NCI-H446 (cell line): ENCODE measurements at places on chromosomes 13 and 19.

GRCh38 chr19:3914199-3914598, 18.7 kb upstream of the NMRK2 start:
- no peak for DNase-seq

GRCh38 chr13:89496478-89496877, 1825.3 kb downstream of the SLITRK5 start:
- DNase-seq: no peak

- DNase-seq: no peak
Measured at GRCh38 chr13:98766697-98767096, 14.2 kb upstream of the SLC15A1 start.

DNA sequence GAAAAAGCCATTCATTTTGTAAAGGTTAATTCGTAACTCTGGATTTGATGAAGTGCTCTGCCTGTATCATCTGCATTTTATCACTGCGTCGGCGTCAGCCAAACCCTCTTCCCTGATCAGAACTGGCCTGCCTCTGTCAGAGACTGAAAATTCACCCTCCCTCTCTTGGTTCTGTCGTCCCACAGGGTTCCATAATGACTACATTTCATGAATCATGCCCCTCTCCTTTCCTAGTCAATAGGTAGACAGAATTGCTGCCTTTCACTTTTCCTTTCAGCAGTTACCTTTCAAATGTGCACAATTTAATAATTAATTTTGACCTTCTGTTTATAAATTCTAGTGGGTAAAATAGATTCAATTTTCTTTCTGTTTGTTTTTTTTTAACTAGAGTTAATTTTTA, 423.4 kb downstream of the RFC3 start:
- no peak for DNase-seq

DNA sequence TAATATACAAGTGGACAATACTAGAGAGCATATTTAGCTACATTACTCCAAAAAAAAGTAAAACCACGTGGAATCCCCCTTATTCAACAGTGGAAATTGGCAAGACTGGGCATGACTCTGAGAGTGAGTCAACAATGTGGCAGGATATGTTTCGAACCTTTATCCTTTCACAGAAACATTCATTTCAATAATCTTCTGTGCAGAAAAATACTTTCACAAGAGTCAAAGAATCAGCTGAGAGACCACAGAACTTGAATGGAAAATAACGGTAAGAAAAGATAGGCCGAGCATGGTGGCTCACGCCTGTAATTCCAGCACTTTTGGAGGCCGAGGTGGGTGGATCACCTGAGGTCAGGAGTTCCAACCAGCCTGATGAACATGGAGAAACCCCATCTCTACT, 25.1 kb upstream of the CD70 start:
- DNase-seq: no peak
